ENCODE measurements at places on chromosomes 2 and 18.

GRCh38 chr2:236969767-236970655, 115.7 kb upstream of the COPS8 start:
- no peak for DNase-seq

- DNase-seq = no peak
Measured at GRCh38 chr2:163731735-163732134, 4.1 kb downstream of the FIGN start.

- no peak for DNase-seq
Measured at GRCh38 chr2:8475349-8476031, 206.4 kb upstream of the ID2 start.

DNA sequence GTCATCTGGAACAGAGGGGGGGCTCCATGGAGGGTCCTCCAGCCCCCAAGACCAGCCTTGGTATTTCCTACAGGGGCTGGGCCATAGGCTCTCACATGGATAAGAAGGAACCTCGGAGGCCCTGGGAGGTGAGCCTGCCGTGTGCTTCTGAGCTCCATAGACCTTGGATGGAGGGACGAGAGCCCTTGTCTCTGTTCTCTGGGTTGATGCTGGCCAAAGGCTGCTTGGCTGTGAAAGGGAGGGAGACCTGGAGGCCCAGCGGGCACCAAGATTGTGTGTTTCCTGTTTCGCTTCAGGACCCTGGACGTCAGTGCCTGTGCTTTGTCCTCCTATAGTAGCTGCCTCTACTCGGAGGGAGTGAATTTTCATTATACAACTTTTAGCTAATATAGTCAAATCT, 20.8 kb downstream of the CABLES1 start:
- DNase-seq = no peak

DNA sequence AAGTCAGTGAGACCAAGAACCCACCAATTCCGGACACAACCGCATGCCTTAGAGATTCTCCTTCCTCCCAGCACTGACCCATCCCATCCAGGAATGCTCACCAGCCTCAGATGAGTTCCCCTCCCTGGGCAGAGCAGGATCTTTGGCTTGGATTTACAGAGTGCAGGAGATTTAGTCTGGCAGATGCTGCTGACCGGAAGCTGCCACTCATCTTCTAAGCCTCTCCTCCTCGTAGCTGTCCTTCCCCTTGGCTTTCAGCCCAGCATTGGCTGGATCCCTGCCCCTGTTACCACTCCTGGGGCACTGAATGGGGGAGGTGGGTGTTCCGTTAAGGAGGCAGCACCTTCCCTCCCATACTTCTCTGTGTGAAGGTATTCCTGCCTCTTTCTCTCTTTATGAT, 53.2 kb downstream of the VWA3B start:
- DNase-seq = no peak

GRCh38 chr2:188601391-188601790, 309.7 kb downstream of the GULP1 start:
- DNase-seq = no peak

DNA sequence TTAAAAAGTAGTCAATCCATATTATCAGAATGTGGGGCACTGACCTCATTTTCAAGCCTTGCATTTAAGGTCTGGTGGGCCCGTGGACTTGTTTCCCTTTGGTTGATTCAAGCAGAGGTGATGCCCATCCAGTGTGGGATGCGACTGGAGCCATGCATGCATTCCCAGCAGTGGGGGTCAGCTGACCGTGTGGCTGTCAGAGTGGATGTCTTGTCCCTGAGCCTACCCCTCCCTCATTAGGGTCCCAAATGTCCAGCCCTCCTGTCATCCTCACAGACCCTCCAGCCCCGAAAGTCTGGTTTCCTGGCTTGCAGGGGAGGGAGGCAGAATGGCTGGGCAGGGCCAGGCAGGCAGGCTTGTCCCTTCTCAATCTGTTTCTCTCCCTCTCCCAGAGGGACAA, 67.3 kb upstream of the SH3RF3 start:
- no peak for DNase-seq

GRCh38 chr18:6623278-6623677, 106.2 kb upstream of the ARHGAP28 start:
- no peak for DNase-seq

GRCh38 chr2:68738906-68739594, 4.4 kb downstream of the ARHGAP25 start:
- DNase-seq = no peak

GRCh38 chr2:105134081-105134480, 96.2 kb downstream of the MRPS9 start:
- DNase-seq = no peak

GRCh38 chr2:103868396-103868795, 985.5 kb upstream of the POU3F3 start:
- DNase-seq = no peak
